ENCODE measurements at places on chromosomes 2 and 18.

DNA sequence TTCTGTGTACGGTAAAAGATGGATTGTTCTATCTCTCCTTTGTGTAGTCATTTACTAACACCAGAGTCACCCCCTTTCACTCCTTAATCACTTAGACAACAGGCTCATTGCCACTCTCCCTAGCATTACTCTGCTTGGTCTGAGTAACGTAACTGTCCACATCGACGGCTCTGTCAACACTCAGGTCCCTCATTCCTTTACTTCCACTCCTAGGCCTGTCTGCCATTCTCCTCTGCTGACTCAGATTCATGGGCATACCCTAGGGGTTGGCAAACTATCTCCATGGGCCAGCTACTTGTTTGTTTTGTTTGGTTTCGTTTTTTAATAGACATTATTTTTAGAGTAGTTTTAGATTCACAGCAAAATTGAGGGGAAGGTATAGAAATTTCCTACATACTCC lies 243.9 kb downstream of the NR4A2 start:
- DNase-seq: no peak

DNA sequence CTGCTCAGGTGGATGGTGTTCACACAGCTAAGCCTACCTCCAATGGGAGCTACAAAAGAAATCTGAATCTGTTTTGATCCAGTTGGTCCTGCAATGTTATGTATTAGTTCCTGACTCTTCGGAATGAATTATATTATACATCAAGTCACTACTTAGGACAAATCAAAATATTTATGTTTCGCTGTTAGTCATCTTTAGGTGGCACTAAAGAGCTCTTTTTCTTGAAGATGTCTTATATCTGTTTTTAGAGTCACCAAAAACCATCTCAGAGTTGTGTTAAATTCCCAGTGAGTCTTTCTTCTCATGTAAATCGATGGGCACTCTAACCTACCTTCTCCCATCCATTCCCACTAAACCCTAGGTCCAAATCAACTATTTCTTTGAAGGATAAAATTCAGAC lies 2.2 kb downstream of the DNER start:
- no peak for DNase-seq

GRCh38 chr2:234458466-234458865 lies 38.4 kb downstream of the ARL4C start:
- DNase-seq: no peak

- DNase-seq: no peak
Observed at GRCh38 chr2:43418680-43419079, 177.2 kb downstream of the THADA start.

DNA sequence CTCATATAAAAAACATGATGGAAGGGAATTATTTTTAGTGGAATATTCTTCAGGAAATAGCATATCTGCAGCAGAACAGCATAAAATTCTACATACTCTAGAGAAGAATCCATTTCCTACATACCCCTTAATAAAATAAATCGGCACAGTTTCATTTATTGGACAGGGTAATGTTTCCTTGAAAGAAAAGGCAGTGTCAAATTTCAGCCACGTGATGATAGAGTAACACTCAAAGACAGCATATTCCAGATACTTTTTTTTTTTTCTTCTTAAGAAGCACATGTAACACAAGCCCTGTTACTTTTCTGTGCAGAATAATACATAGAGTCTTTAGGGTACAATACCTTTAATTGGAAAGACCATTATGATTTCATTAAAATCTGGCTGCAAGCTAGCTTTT lies 204.4 kb downstream of the SRBD1 start:
- DNase-seq: no peak

DNA sequence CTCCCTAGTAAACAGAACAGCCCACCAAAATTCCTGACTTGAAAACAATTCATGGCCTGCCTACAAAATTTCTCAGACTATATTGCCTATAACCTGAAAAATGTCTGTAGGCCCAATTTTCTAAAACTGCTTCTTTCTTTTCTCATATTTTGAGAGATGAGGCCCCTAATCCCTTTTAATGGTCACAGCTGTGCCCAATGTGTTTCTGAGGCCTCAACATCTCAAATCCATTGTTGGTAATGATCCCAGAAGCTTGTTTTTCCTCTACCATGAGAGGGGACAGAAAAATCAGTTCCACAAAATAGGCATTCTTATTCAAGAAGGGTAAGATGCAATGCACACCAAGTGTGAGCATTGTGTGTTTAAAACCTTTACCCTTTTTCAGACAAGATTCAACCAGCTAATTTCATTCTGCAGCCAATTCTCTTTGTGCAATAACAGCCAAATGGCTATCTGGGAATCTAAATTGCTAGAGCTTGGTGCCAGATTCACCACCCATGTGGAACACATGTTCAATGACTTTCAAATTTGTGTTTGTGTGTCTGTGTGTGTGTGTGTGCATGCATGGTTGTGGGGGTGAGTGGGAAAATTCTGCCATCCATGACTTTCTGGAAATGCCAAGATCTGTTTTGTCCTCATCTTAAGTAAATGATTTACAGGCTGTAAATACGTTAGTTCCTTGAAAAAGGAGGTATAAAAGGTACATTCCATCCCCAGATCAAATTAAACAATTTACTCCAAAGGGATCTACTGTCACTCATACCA lies 319.5 kb downstream of the TNS1 start:
- no peak for DNase-seq

GRCh38 chr18:9550429-9550828 lies 63.9 kb downstream of the PPP4R1 start:
- no peak for DNase-seq

GRCh38 chr2:196274387-196274809 lies 103.0 kb upstream of the STK17B start:
- DNase-seq: no peak

- DNase-seq: no peak
Observed at GRCh38 chr18:14930076-14930475, 182.1 kb downstream of the ANKRD30B start.

- DNase-seq: no peak
Observed at GRCh38 chr2:219477179-219477578, 21.5 kb upstream of the GMPPA start.

DNA sequence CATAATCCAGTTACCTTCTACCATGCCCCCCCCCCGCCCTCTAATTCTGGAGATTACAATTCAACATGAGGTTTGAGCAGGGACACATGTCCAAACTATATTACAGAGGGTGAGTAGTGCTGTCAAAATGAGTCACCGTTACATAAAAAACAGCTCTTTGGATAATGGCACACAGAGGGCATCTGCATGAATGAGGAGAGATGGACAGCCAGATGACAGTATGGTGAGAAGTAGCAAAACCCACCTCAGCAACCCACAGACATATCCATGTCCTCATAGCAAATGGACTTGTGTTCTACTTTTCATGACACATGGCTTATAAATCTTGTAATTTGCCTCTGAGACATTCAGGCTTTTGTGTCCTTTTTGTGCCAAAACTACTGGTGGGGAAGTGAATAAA lies 132.0 kb downstream of the EML6 start:
- DNase-seq: no peak

DNA sequence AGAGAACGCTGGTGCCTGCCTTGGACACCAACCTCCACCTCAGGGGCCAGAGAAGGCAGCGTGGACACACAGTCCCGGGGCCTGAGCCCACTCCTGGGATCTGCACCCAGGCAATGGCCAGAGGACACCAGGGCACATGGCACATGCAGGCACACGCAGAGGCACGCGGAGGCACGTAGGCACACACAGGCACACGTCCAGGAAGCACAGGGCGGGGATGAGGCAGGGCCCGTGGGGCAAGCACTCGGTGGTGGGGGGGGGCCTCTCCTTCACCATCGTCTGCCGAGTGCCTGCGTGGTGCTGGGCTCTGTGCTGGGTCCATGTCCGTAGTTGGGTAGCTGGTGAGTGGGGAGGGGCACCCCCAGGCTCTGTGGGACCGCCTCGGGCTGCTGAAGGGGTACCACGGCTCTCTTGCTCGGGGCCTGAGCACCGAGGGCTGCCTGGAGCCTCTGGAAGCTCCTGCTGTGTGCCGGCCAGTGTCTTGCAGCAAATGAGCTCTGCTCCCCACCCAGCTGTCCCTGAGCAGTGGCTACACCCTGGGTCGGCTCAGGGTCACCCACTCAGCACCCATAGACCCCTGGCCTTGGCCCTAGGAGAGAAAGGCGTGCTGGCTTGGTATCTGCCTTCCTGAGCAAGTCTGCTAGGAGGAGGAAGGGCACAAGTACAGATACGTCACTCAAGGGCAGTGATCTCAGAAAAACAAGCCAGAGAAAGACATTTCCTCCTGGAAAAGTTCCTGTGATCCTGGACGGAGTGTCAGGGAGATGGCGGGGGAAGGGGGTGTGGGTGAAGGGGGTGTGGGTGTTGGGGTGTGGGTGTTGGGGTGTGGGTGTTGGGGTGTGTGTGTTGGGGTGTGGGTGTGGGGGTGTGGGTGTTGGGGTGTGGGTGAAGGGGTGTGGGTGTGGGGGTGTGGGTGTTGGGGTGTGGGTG lies 26.4 kb downstream of the RTP5 start:
- no peak for DNase-seq

DNA sequence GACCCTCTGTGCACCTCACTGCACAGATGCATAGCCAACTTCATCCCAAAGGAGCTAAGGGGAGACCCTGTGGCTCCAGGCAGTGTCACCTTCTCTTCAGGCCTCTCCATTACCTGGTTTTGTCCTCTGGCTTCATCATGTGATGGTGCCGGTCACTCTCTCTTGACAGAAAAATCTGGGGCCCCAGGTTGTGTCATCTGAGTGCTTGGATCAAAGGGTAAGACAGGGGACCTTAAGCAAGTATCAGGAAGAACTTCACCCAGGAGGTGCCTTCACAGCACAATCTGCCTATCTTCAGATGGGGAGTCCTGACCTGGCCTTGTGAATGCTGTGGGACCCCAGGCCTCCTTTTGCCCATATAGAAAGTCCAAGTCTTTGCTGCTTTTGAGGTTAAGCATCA lies 104.4 kb downstream of the POLR1A start:
- no peak for DNase-seq

Data from stimulated activated CD4-positive, alpha-beta T cell treated with anti-CD3 and anti-CD28 coated beads, Interleukin-2, amount 100 ng/mL, for 48 hours (primary cell).